ENCODE measurements at places on chromosomes 7 and 10.

DNA sequence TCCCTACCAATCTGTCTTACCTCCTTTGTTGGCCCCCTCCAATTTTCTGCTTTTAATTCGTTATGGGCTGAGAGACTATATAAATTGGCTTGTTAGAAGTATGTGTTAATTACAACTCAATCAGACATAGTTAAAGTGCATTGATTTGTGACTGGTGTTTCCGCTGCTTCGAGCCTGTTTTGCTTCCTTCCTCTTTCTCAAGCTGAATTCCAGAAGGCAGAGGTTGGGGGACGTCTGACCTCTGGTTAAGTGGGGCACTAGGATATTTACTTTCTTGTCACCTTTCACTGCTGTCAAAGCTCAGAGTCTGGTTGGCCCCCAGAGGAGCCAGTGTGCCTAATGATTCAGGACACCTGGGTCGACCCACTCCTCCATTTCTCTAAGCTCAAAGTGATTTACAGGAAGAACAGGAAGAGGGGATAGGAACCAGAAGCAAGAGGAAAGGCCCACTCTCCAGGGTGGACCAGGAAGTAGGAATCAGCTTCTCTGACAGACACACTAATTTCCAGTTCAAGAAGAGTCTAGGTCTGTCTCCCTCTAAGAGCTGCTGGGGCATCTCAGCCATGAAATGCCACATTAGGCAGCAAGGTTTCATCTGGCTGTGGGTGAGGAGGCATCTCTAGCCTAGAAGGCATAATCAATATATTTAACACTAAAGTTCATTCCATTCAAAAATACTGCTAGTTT, 397.2 kb upstream of the NPVF start:
- DNase-seq = no peak

DNA sequence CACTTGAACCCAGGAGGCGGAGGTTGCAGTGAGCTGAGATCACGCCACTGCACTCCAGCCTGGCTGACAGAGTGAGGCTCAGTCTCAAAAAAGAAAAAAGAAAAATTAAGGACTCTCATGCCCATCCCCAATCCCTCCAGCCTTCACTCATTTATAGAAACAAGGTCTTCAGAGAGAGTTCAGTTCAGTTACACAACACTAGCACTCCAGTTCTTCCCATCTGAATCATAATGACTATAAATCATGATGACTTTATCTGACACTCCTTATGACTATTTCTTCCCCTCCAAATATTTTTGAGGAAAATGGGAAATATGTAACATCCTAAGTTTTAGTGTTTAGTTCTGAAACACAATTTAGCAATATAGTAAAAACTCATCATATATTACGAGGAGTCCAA, 107.4 kb upstream of the LSM8 start:
- no peak for DNase-seq

GRCh38 chr10:77051837-77052236, 585.8 kb downstream of the KCNMA1 start:
- no peak for DNase-seq

GRCh38 chr7:37408291-37409228, 40.1 kb downstream of the ELMO1 start:
- DNase-seq = no peak

- DNase-seq = no peak
These were observed 240.7 kb downstream of the ANK3 start for GRCh38 chr10:60149003-60149402.

DNA sequence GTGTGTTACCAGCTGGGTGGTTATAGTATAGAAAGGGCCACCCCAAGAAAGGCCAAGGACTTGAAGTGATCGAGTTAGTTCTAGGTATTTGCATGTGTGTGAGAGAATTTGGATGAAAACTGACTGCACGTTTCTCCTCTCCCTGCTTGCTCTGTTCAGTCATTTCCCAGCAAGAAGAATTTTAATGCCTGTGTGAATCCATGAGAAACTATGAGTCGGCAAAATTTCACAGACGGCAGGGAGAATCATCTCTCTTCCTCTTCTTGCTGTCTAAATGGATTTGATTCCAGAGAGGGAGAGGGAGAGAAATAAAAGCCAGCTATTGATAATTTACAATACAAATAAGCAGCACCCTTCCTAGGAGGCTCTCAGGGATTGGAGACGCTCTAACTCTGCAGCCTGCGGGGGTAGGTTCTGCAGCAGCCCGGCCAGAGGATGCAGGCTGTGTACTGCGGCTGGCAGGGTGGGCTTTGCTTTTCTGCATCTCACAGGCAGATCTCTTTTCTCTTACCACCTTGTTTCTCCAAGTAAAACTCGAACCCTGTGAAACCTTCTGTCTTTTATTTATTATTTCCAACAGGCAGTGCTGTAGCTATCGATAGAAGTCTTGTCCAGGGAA, 183.6 kb downstream of the TCF7L2 start:
- no peak for DNase-seq

DNA sequence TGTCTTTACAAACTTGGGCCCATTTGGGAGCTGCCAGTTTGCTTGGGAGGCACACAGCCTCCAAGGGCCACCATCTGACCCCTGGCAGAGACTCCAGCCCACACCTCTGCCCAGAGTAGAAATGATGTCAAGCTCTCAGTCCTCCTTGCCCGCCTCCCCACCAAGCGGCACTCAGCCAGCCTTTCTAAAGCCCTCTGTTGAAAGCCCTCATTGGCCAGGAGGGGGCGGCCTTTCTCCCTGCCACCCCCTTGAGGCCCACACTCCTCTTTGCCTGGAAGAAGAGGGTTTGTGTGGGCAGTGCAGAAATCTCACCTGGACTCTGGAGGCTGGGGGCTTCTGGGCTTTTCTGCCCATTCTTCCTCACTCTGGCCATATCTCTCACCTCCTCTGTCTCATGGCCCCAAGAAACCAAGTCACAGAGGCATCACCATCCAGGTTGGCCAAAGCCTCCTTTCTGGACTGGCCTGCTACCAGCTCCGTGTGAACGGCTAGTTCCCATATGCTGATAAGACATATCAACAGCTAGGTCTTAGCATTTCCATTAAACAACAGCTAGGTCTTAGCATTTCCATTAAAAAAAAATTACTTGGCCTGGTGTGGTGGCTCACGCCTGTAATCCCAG, 36.1 kb downstream of the UBTD1 start:
- DNase-seq = no peak

- no peak for DNase-seq
These were observed 1.5 kb downstream of the SFRP5 start for GRCh38 chr10:97770255-97770654.
